ENCODE measurements at places on chromosomes 11 and 22.

DNA sequence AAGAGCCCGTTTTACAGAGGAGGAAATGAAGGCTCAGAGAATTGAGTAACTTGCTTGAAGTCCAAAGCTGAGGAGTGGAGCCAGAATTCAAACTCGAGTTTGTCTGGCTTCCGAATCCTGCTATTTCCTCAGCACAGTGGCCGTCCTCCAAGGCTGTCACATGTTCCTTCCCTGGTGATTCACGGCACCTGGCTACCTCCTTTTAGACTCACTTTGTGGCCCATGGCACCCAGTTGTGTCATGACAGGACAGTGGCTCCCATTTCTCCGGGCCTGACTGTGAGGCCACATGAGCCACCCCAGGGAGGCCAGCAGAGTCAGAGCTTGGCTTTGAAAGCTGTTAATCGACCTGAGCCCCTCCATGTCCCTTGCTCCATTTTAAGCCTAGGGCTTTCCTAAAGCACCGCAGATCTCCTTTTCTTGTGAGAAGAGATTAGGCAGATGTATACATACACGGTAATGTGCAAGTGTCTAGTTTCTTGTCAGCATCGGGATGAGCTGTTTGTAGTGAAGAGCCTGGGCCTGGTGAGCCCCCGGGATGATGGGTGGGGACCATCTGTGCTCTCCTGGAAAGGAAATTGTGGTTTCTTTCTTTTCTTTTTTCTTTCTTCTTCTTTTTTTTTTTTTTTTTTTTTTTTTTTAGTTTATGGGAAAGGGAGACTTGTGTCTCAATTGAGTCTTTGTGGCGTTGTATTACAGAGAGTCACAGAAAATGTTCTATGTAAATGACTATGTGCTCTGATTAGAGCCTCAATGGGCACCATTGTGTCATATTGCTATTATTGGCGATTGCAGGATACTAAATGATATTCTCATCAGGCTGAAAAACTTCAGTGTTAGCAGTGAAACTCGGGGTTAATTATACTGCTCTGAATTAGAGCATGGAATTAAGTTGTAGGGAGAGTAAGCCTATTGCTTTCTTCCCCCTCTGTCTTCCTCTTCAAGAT, 54.8 kb downstream of the PTPRJ start:
- peak; percentile 33 for DNase-seq

- DNase-seq: no peak
These were observed 112.4 kb downstream of the KIRREL3 start for GRCh38 chr11:126888115-126888712.

DNA sequence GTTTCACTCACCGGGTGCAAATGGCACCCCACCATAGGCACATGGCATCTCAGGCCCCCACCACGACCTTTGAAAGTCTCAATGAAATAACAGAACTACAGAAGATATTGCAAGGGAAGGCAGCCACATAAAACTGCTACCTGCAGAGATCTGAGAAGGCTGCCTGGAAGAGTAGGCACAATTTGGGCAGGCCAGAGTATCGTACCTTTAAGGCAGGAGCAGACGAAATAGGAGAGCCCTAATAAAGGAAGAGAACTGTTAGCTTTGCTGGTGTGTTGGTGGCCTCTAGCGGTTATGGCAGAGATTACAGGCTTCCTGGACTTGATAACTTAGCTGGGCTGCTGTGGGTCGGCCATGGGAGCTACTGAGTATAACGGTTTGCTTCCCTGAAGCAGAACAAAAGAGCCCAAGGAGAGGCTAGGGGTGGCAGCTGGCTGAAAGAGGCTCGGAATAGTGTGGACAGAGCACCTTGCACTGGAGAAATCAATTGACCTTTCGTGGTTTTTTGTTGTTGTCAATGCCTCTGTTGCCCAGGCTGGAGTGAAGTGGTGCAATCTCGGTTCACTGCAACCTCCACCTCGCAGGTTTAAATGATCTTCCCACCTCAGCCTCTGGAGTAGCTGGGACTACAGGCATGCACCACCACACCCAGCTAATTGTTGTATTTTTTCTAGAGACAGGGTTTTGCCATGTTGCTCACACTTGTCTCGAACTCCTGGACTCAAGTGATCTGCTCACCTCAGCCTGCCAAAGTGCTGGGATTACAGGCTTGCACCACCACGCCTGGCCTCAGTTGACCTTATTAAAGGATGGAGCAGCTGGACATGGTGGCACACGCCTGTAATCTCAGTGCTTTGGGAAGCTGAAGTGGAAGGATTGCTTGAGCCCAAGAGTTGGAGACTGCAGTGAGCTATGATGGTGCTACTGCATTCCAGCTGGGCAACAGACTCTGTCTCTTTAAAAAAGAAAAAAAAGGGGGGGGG, 4.8 kb downstream of the SDF2L1 start:
- DNase-seq: peak; percentile 67

DNA sequence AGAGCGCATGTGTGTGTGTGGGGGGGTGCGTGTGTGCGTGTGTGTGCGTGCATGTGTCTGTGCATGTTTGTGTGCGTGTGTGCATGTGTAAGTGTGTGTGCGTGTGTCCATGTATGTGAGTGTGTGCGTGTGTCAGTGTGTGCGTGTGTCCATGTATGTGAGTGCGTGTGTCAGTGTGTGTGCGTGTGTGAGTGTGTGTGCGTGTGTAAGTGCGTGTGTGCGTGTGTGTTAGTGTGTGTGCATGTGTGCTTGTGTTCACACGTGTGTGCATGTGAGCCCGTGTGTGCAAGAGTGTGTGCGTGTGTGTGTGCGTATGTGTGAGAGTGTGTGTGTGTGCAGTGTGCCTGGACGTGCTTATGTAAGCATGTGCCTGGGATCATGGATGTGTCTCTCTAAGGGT, 14.7 kb upstream of the APOL6 start:
- DNase-seq: no peak

- no peak for DNase-seq
These were observed 37.5 kb downstream of the TPST2 start for GRCh38 chr22:26552466-26552865.
